ENCODE measurements at places on chromosomes 6 and 20. TPM values are rescaled to one million over a fixed set of nuclear protein-coding genes. Genes with fewer than 3 reads are reported as not detected.

Gene ECHDC1
- total RNA-seq: 77.2 TPM

Gene PSORS1C2
- not detected for total RNA-seq

Gene LGSN
- total RNA-seq: not detected

Gene ENPP4
- total RNA-seq: 0.32 TPM

Gene NOL4L
- total RNA-seq: 2.4 TPM

GRCh38 chr20:6735942-6736845, 31.3 kb upstream of the BMP2 start:
- H3K4me1 ChIP-seq: no peaks in the 10 kb centered on the region
- H3K27me3 ChIP-seq: no peaks in the 10 kb centered on the region
- DNase-seq: no peak
- H3K27ac ChIP-seq: no peak overlapping the region

GRCh38 chr6:161273274-161273751, 548 bp downstream of the AGPAT4 start:
- peak overlapping the region; percentile 68 for H3K4me3 ChIP-seq
- DNase-seq: peak; percentile 66
- no peaks in the 10 kb centered on the region for H3K36me3 ChIP-seq
- no peaks in the 10 kb centered on the region for H3K27me3 ChIP-seq
- H3K4me1 ChIP-seq: peaks cover 3% of the 10 kb centered on the region

DNA sequence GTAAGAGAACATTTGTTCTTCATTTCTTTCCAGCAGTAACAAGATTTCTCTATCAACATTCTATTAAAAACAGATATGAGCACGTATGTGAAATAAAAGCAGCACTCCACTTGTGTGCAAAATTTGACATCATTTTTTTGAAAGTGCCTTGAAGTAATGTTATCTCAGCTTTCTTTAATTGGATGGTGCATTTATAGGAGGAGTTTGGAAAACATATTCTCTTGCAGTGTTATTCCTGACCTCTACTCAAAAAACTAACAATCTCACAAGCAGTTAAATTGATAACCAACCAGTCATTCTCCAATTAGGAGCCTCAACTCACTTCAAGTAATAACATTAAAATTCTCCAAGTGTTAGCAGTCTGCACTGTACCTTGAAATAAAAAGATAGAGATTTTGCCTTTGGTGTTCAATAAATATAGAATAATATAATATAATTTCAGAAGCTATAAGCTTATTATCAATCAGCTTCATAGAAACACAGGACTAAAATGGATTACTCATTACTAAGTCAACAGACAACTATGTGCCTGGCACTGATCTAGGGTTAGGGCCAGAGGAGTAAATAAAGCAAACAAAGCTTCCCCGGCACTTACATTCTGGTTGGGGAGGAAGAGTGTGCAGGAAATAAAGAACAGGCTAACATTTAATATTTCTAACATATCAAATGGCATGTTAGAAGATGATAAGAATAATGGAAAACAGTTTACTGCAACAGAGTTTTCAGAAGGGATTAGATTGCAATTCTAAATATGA, 149.0 kb upstream of the SGK1 start:
- no peak overlapping the region for H3K27ac ChIP-seq
- no peak for DNase-seq
- no peaks in the 10 kb centered on the region for H3K27me3 ChIP-seq
- H3K36me3 ChIP-seq: no peaks in the 10 kb centered on the region
- H3K4me3 ChIP-seq: no peak overlapping the region

DNA sequence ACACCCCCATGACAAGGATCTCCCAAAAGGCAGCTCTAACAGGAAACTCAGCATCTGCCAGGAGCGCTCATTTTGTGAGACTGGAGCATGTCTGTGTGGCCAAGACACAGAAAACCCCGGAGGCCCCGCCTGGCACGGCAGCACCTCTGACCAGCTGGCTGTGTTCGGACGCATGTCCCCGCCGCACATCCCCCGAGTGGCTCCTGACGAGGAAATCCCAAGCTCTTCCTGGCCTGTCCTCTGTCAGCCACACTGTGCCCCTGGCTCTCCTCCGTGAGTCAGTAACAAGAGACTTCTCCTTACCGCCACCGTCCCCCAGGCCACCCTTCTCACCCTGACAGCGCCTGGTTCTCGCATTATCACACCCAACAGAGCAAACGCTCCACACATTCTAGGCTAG, 14.4 kb downstream of the SLC2A4RG start:
- H3K27ac ChIP-seq: no peak overlapping the region
- no peaks in the 10 kb centered on the region for H3K4me1 ChIP-seq
- H3K27me3 ChIP-seq: no peaks in the 10 kb centered on the region
- DNase-seq: no peak

- DNase-seq: no peak
- H3K4me1 ChIP-seq: peaks cover 4% of the 10 kb centered on the region
- no peaks in the 10 kb centered on the region for H3K27me3 ChIP-seq
- H3K27ac ChIP-seq: no peak overlapping the region
- H3K36me3 ChIP-seq: no peaks in the 10 kb centered on the region
Observed at GRCh38 chr6:116152620-116153019, 26.7 kb upstream of the COL10A1 start.

DNA sequence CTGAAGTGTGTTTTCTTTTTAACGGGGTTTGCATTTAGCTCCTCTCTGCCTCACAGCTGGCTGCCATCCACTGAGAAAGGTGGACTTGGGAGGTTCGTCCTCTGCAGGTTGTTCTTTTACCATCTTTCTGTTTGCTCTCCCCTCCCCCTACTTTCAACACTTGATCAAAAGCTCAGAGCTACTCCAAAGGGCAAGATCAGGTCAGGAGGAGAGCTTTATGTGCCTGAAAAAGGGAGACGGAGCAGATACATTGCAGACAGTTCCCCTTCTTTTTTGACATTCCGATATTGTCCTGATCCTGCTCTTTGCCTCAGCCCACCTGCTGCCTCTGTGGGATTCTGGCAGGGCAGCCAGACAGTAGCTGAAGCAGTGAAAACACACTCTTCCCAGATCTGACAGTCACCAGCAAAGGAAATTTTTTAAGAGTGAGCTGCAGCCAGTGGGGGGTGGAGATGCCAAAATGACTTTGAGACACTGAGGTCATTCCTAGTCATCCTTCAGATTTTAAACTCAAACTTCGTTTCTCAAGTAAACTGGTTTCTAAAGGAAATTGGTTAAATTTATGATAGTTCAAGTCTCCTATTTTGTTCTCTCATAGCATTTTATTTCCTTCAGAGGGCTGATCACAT, 26.5 kb downstream of the SMLR1 start:
- H3K4me3 ChIP-seq: no peak overlapping the region
- no peaks in the 10 kb centered on the region for H3K27me3 ChIP-seq
- no peaks in the 10 kb centered on the region for H3K4me1 ChIP-seq
- peaks cover 11% of the 10 kb centered on the region for H3K36me3 ChIP-seq

DNA sequence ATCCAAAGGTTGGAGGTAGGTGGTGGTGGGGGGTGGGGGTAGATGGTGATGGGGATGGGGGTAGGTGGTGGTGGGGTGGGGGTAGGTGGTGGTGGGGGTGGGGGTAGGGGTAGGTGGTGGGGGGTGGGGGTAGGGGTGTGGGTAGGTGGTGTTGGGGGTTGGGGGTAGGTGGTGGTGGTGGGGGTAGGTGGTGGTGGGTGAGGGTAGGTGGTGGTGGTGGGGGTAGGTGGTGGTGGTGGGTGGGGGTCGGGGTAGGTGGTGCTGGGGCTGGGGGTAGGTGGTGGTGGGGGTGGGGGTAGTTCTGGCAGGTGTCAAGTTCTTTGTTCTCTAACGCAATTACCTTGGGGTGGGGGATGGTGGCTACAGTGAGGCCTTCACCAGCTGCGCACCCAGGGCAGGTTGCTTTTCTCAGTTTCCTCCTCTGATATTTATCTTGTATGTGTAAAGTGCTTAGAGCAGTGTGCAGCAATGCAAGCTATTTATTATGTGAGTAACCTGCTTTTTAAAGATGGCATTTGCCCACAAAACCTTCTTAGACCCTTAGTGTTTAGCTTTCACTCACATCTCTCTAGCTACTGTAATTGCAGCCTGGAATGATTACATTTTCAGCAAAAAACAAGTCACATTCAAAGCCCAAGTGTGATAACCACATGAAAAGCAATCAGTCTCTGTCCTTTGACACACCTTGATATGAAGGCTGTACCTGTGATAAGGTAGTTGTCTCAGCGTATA, 8.2 kb upstream of the CCDC167 start:
- no peaks in the 10 kb centered on the region for H3K36me3 ChIP-seq
- H3K4me3 ChIP-seq: no peak overlapping the region

DNA sequence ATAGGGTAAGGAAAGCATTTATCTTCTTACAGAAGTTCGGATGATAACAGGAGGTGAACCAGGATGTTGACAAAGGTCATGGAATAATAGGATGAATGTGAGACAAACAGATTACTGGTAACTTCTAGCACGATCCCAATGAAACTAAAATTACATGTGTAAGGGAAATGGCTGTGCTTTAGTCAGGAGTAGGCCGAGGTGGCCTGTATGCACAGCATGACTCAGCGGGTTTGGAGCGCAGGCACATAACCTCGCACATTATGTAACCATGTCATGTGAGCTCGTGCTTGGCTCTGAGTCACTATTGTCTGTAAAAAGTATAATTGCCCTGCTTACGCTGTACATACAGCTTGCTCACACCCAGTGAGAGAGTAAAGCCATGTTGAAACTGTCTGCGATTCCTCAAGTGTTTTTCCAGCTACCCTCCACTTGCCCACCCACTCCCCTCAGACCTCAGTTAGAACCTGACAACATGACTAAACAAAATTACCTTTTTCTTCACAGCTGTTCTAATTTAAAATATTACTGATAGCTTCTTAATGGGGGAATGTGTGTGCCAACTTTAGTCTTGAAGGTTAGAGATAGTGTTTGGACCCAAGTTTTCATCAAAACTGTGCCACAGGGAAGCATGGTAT, 8.2 kb downstream of the CYB5R4 start:
- DNase-seq: peak; percentile 23
- no peaks in the 10 kb centered on the region for H3K27me3 ChIP-seq
- H3K27ac ChIP-seq: no peak overlapping the region
- H3K36me3 ChIP-seq: peaks cover 12% of the 10 kb centered on the region
- H3K4me3 ChIP-seq: no peak overlapping the region

DNA sequence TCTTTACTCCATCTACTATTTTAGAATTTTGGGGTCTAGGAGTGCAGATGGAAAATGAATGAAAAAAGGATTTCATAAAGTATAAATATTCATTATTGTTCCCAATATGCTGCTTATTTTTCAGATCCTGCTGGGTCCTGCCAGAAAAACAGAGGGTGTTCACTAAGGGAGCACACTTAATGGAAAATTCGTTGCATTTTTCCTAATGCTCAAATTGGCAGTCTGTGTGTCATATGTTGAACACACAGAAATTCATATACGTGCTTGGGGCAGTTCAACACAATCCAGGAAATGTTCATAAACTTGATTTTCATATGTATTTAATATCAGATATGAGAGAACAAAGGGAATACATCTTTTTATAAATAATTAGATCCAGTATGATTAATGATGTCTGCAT, 1019.4 kb downstream of the EPHA7 start:
- H3K27ac ChIP-seq: no peak overlapping the region
- no peaks in the 10 kb centered on the region for H3K36me3 ChIP-seq
- no peaks in the 10 kb centered on the region for H3K4me1 ChIP-seq

DNA sequence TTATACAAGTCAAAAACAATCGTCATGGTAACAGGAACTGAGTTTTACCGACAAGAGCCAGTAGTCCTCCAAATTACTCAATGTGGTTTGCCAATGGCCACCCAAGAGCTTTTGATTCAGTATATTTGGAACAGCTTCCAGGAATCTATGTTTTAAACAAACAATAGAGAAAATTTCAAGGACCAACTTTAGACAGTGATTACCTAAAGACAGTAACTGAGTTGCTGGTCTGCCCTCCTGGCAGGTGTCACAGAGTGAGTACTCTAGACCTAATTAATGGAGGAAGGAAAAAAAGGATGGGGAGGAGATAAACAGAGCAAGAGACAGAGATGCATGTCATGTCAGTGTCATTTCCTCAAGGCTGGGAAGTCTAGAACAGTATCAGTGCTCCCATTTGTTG, 361.3 kb upstream of the BTBD3 start:
- no peak for DNase-seq
- H3K36me3 ChIP-seq: no peaks in the 10 kb centered on the region
- no peaks in the 10 kb centered on the region for H3K4me1 ChIP-seq
- no peaks in the 10 kb centered on the region for H3K27me3 ChIP-seq

GRCh38 chr20:49615401-49616153, 47.6 kb upstream of the PTGIS start:
- no peak overlapping the region for H3K4me3 ChIP-seq
- H3K27ac ChIP-seq: no peak overlapping the region
- H3K27me3 ChIP-seq: no peaks in the 10 kb centered on the region
- no peaks in the 10 kb centered on the region for H3K36me3 ChIP-seq
- DNase-seq: peak; percentile 55
- H3K4me1 ChIP-seq: peaks cover 8% of the 10 kb centered on the region

DNA sequence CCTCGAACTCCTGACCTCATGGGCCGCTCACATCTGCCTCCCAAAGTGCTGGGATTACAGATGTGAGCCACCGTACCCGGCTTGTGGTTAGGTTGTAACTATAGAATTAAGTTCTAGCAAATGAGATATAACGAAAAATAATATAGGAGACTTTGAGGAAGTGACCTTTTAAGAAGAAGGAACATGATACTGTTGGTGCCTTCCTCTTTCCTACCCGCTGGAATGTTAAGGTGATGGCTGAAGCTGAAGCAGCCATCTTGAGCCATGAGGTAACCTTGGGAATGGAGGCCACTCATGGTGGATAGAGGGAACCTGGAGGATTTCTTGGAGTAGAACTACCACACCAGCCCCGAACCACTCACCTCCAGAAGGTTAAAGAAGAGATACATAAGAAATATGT, 48.1 kb upstream of the MDGA1 start:
- DNase-seq: no peak
- no peaks in the 10 kb centered on the region for H3K36me3 ChIP-seq
- no peak overlapping the region for H3K4me3 ChIP-seq
- H3K27ac ChIP-seq: no peak overlapping the region
- no peaks in the 10 kb centered on the region for H3K4me1 ChIP-seq
- H3K27me3 ChIP-seq: no peaks in the 10 kb centered on the region

- no peak overlapping the region for H3K4me3 ChIP-seq
- H3K27ac ChIP-seq: no peak overlapping the region
- H3K4me1 ChIP-seq: peaks cover 10% of the 10 kb centered on the region
- DNase-seq: no peak
Observed at GRCh38 chr6:157224178-157224950, 99.0 kb downstream of the TMEM242 start.

GRCh38 chr6:54109586-54109985, 1.7 kb upstream of the MLIP start:
- no peak for DNase-seq
- H3K27ac ChIP-seq: no peak overlapping the region
- H3K36me3 ChIP-seq: no peaks in the 10 kb centered on the region
- no peak overlapping the region for H3K4me3 ChIP-seq
- no peaks in the 10 kb centered on the region for H3K27me3 ChIP-seq

GRCh38 chr6:31403283-31404060, at the start of gene MICA:
Gene MICA (plus strand): TSS chr6:31403595. CDS start chr6:31403633, 38 bp downstream.
- H3K36me3 ChIP-seq: no peaks in the 10 kb centered on the region
- peaks cover 13% of the 10 kb centered on the region for H3K4me1 ChIP-seq
- peak within 1 kb of the TSS; percentile 83 for H3K27ac ChIP-seq
- peak within 1 kb of the TSS; percentile 95 for H3K4me3 ChIP-seq

Data from SJCRH30 (cell line).